ENCODE measurements at places on chromosomes 3 and 15.
A peak's percentile ranks its signal among the peaks of the same experiment; 100 is the strongest.

- no peak for DNase-seq
Measured at GRCh38 chr3:188421836-188422540, 268.0 kb downstream of the LPP start.

DNA sequence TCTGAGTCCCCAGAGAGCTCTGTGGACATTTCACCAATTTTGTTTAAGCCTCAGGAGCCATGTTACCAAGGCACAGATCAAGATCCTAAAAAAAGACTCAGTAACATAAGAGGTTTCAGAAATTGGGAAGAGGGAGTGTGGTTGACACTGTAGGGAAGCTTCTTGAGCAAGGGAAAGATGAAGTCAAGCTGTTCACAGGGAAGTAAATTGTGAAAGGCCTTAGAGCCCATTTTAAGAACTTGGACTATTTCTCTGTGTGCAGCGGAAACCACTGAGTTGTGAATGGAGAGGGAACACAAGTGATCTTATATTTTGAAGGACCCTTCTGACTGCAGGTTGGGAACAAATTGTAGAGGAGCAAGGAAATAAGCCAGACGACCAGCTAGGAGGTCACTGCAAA is 18.7 kb downstream of the BCL2A1 start:
- DNase-seq, result no peak

DNA sequence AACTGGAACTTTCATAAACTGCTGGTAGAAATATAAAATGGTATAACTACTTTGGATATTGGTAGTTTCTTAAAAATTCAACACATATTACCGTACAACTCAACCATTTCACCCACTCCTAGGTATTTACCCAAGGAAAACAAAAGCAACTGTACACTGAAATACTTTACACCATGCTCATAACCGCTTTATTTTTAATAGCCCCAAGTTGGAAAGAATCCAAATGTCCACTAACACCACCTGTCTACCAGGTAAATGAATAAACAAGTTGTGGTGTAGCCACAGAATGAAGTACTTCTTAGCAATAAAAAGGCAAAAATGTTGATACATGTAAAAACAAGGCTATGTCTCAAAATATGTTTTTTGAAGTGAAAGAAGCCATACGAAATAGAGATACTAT is 215.9 kb upstream of the PEX5L start:
- no peak for DNase-seq

GRCh38 chr3:1087066-1087560 is 5.7 kb upstream of the CNTN6 start:
- no peak for DNase-seq

GRCh38 chr3:160671231-160671630 is 5.7 kb upstream of the ARL14 start:
- DNase-seq, result no peak

DNA sequence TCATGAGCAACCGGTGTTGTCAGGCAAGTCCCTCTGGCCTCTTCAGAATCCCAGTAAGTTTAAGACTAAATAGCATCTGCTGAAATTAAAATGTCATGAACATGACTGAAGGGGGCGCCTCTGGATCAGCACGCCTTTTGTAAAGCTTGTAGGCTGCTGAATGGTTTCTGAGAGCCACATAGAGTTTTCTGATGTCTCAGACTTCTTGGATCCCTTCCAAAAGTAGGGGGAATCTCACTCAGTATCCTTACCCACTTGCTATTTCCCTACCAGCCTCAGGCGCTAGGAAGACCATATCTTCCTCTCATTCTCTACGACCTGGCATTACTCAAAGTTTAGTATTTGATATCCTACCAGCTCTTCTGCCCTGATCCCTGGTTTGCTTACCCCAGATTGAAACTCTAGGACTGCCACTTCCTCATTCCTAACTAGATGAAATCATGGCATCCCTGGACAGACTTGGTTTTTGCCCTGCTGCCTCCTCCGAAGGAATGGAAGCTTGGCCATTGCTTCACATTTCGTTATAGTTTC is 62.7 kb upstream of the CD47 start:
- DNase-seq, result peak; percentile 66

Measured in NCI-H1436 treated with DMSO at 0.1 percent for 48 hours (cell line).